ENCODE measurements at places on chromosomes 5 and 9.

- no peak for DNase-seq
These were observed 9.2 kb downstream of the NPR3 start for GRCh38 chr5:32720300-32720699.

DNA sequence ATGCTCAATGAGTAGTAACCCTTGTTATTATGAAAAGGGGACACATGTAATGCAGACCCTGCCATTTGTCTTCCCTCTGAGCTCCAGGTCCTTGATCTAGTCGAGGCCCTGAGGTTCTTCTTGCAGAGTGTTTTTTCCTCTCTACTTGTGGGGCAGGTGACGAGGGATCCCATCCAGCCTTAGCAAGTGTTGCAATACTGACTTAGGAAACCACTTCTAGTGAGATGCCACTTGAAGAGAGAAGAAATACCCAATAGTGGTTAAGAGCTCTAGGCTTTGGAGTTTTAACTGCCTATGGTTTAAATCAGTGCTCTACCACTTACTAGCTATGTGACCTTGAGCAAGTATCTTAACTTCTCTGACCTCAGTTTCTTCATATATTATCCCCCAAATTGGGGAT is 10.2 kb downstream of the PPARGC1B start:
- no peak for DNase-seq

- DNase-seq, result peak; percentile 76
These were observed 219.6 kb downstream of the DENND1A start for GRCh38 chr9:123710299-123710698.

- DNase-seq, result peak; percentile 38
These were observed 893 bp upstream of the SH2D3C start for GRCh38 chr9:127779136-127779981.

DNA sequence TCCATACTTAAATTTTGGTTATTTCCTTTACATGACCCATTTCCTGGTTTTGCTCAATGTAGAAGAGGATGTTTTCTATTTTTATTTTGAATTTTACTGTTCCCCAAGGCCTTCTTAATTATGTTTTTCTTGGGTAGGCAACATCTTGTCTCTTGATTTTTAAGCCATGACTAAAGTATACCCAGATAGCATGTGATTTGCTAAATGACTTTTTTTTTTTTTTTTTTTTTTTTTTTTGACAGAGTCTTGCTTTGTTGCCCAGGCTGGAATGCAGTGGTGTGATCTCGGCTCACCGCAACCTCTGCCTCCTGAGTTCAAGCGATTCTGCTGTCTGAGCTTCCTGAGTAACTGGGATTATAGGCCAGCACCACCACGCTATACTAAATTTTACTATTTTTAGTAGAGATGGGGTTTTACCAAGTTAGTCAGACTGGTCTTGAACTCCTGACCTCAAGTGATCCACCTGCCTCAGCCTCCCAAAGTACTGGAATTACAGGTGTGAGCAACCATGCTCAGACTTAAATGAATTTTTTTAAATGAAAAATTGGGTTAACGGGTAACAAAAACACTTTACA is 198.6 kb upstream of the DAB2 start:
- DNase-seq, result peak; percentile 27

DNA sequence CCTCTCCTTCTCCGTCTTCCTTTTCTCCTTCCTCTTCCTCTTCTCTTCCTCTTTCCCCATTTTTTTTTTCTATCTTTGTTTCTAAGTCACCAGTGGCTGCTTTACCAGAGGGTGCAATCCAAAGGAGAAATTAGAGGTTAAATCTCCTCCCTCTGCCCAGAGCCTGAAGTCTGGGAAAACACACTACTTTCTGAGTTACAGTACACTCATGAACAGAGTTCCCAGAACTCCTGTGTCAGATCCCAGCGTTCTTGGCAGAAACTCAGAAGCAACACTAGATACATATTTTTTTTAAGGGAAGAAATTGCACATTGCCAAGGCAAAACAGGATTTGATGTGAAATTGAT is 189.0 kb downstream of the SNCAIP start:
- DNase-seq, result peak; percentile 38

GRCh38 chr5:153043886-153044285 is 446.6 kb upstream of the GRIA1 start:
- DNase-seq, result no peak

DNA sequence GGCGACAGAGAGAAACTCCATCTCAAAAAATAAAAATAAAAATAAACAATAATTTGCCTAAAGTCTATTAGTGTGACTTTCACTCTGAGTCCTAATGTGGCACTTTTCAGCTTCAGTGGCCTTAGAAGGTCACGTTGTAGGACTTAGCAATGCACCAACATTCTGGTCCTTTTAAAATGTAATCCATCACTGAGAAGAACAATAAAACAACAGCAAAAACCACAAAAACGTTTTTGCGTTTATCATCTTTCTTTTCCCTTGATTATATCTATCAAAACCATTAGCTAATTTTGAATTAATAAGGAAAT is 190.1 kb upstream of the ZNF608 start:
- no peak for DNase-seq

GRCh38 chr9:87792831-87793288 is 66.9 kb downstream of the CTSL start:
- peak; percentile 100 for DNase-seq

GRCh38 chr5:169270827-169271226 is 30.1 kb downstream of the SLIT3 start:
- DNase-seq, result no peak

DNA sequence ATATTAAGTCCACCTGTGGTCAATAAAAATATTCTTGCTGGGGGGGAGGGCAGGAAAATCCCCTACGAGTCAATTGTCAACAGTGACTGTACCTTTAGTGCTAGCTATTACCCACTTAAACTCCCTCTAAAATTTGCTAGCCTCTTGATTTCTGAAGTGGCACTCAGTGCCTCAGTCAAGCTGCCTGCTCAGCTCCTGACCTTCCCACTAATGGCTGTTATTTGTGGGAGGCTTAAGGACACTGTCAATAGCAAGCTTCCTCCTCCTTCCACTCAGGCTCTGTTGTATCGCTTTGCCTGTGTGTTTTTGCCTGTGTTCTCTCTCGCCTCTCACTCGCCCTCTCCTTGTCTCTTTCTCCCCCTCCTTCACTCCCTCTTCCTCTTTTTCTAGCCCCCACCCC is 140.8 kb downstream of the BNC2 start:
- DNase-seq, result peak; percentile 33

DNA sequence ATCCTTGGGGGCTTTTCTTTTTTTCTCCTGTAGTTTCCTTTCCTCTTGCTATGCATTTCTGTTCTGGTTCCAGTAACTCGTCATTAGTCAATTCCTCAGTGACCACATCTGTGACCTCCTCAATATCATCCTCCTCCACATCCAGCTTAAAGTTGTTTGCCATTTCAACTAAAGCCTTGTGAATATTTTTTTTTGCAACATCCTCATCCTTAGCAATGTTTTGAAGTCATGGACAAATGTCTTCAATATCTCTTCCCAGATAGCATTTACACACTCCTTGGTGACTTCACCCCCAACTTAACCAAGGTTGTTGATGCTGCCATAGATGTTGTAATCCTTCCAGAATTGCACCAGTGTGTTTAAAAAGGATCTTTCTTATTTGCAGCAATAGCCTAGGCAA is 14.7 kb upstream of the ADRB2 start:
- DNase-seq, result no peak

DNA sequence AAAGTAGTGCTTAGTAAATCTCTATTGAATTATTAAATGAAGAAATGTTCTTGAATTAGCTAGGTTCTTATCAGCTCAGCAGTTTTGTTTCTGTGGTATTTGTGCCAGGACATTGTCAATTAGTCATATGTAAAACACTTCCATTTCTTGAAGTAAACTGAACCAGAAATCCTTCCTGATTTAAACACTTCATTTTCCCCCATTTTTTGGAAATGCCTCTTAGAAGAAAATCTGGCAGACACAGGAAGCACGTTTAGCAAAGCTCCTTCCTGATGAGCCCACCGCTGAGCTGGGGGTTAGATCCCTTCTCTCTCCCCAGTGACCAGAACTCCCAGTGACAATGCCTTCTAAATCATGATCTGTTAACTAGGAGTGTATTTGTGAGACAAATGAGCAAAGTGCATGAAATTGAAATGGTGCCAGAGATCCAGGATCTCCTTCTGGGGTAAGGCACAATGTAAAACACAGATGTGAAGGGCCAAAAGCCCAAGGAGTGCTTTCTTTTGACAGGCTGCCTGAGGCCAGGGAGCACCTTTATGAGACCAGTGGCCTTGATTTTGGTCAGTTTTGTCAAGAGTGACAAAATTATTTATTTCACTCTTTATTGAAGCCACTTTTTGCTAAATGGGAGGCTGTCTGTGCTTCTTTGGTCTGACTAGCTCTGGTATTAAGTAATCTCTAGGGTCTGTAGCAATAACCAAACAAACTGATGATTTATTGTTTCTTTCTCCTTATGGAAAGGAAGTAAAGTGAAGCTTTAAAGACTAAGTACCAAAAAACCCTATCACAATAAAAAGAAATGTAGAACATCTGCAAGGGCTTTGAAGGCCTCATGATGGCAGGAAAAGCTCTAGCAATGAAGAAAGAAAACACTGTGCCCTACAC is 25.5 kb upstream of the RUSC2 start:
- DNase-seq, result peak; percentile 77

DNA sequence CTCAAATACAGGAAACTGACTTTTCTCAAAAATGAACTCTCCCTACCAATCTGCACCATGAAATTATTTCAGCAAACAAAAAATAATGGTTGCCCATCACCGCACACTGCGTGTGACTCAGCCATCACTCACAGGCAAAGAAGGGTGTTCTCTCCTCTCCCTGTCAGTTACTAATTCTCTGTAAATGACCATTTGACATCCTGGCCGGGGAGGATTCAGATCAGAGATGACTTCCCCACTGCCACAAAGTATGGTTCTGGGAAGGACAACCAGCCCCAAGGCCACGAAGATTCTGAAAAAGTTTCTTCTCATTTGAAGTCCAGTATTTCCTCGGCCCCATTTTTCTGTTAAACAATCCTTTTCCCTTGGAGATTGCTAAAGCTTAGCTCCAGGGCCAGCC is 199.4 kb downstream of the AUH start:
- peak; percentile 74 for DNase-seq

DNA sequence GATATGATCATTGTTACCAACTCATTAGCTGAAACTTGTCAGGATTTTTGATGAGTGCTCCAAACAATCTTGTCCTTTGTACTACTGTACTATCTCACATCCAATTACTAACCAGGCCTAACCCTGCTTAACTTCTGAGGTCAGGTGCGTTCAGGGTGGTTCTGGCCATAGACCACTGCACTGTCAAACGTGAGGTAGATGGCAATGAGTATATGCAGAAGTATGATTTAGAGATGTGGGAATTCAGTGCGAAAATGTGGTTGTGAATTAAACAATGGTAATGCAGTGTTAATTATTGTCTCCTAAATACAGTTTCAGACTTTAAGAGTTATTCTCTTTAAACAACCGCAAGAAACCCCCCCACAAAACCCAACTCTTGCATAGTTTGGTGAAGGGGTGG is 86.5 kb downstream of the ANKRD55 start:
- no peak for DNase-seq

DNA sequence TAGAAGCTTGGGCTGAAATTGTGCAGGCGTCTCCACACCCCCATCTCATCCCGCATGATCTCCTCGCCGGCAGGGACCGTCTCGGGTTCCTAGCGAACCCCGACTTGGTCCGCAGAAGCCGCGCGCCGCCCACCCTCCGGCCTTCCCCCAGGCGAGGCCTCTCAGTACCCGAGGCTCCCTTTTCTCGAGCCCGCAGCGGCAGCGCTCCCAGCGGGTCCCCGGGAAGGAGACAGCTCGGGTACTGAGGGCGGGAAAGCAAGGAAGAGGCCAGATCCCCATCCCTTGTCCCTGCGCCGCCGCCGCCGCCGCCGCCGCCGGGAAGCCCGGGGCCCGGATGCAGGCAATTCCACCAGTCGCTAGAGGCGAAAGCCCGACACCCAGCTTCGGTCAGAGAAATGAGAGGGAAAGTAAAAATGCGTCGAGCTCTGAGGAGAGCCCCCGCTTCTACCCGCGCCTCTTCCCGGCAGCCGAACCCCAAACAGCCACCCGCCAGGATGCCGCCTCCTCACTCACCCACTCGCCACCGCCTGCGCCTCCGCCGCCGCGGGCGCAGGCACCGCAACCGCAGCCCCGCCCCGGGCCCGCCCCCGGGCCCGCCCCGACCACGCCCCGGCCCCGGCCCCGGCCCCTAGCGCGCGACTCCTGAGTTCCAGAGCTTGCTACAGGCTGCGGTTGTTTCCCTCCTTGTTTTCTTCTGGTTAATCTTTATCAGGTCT is at the start of gene C9orf72:
Gene C9orf72, minus strand, starts transcription at position 564 of the 716 bp plus-strand sequence. CDS start 6,361 bp downstream, outside the sequence.
- no peak for DNase-seq

Data from fibroblast of mammary gland (primary cell).